ENCODE measurements at places on chromosomes 13 and 19.

DNA sequence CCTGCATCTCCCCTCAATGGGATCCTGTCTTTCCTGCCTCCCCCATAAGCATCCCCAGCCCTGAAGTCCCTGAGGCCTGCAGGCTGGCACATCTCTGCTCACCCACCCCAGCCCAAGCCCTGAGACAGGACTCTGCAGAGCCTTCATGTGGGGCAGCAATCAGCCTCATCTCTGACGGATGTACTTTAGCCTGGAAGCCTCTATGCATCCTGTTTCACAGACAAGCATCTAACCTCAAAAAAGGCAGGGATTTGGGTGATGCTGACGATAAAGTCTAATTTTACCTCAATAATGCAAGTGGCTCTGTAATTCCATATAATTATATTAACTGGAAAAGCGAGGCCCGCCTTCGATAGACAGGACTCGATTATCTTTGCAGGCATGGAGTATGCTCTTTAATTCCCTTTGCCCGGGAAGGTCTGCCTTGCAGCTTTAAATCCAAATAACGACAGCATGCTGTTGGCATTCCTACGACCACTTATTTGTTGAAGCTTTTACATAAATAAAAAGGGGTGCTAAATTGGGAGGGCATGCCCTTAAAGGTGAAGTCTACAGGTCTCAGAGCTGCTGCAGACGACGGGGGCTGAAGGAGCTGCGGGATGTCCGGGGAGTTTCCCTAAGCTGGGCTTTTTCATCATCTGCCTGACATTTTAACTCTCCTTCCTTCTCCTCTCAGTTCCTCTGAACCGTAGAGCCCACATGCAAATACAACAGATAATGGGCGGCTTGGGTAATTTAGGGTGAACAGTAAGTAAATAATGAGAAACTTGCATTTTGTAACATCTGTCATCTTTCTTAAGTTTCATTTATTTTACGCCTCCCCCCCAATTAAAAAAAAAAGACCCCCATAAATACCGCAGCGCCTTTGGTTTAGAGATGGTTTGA, 211.5 kb downstream of the URI1 start:
- DNase-seq = no peak

DNA sequence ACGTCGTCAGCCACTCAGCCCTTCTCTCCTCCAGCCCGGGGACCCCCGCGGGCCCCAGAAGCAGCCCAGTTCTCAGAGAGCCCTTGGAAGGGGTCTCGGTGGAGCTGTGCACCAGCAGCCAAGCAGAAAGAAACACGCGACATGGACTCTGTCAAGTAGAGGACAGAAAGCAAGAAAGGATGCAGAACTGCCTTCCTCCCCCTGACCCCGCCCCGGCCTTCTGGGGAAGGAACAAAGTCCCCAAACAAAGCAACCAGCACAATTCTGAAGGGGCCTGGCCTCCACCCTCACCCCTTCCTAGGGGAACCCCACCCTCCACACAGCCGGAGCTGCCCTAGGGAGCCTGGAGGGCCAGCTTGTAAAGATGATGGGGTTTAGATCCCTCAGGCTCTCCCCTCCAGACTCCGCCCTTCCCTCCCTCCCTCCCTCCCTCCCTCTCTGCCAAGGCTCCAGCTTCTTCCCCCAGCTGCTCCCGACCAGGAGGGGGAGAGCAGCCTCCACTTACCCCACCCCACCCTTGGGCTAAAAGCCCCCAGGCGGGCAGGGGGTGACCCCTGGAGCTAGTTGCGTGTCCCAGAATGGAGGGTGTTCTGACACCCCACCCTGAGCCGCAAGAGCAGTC, 7.8 kb downstream of the LYL1 start:
- no peak for DNase-seq

DNA sequence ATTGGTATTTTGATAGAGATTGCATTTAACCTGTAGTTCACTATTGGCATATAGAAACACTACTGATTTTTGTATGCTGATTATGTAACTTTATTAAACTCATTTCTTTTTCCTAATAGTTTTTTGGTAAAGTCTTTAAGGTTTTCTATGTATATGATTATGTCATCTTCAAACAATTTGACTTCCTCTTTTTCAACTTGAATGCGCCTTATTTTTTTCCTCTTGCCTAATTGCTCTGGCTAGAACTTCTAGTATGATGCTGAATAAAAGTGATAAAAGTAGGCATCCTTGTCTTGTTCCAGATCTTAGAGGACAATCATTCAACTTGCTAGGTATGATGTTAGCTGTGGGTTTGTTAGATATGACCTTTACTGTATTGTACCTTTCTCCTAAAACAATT, 1034.9 kb downstream of the PCDH9 start:
- no peak for DNase-seq

DNA sequence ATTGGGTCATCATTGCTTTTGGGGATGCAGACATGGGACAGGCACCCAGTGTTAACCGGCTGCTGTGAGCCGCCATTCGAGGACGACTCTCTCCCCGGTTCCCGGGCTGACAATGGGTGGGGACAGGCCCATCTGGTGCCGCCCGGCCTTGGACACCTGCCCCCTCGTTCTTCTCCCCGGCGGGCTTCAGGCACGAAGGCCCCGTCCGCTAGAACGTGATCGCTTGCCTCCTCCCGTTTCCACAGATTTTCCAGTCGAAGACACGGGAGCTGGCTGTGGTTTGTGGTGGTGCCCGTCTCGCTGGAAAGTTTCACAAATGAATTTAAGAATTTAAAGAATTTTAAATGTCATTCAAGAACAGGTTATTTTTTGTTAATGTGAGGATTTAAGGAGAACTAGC, 2.0 kb downstream of the PALM start:
- DNase-seq = no peak

DNA sequence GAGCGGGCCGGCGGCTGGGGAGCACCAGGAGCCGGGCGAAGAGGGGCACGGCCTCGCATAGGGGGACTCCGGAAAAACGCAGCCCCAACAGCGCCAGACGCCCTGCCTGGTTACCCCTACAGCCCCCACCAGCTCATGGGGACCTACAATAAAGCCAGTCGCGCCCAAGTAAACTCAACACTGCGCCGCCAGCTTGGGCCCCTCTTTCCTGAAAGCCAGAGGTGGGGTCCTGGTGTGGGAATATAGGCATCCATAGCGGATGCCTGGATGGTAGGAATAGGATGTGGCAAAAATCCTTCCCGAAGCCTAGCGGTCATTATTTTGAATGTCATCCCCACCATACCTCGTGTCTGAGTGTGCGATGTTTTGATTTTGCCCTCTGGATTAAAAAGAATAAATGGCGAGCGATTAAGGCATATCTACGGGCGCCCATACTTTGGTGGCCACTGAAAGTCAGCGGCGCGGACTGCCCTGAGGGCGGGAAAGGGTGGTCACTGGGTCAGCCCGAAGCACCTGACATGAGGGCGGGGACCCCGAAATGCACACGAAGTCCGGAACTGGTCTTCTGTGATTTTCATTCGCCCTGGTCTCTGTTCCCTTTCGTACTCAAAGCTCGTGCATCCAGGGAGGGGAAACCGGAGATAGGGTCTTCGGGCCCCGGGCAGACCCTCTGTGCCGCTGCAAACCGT, at the start of the genes NHLRC3 and PROSER1:
NHLRC3 (plus strand) TSS at position 577 of the 689 bp plus-strand sequence. CDS start 184 bp downstream, outside the sequence.
PROSER1 (minus strand) TSS at position 210 of the 689 bp plus-strand sequence. CDS start 847 bp downstream, outside the sequence.
- DNase-seq = peak; percentile 68

GRCh38 chr19:41408256-41408655, 10.6 kb downstream of the BCKDHA start:
- DNase-seq = no peak

DNA sequence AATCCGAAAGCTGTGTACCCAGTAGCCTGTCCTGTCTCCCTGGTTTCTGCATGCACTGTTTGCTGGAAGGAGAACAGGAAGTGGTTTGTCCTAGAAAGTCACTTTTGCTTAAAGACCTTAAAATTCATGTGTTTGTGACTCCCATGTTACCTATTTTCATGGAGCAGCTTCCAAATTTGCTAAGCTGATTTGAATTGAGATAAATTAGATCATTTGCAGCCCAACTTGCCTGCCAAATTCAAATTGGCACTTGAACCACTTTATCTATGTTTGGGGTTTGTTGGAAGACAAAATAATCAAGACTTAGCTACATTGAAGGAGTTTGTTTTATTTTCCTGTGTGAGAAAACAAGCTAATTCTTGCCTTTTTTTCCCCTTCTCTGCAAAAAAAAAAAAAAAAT, 532.5 kb downstream of the DIAPH3 start:
- no peak for DNase-seq

DNA sequence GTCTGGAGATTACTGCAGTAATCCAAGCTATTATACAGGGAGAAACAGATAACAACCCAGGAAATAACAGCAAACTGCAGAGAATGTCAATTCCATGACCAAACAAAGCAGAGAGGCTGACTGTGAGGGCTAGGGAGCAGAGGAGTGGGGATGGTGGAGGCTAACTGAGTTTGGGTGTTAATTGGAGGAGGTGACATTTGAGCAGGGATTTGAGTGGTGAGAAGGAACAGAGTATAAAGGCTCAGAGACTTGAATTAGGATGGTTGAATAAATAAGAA, 3.1 kb downstream of the DMAC2 start:
- DNase-seq = no peak

GRCh38 chr19:49217382-49217781, 59.8 kb downstream of the TRPM4 start:
- DNase-seq = no peak

DNA sequence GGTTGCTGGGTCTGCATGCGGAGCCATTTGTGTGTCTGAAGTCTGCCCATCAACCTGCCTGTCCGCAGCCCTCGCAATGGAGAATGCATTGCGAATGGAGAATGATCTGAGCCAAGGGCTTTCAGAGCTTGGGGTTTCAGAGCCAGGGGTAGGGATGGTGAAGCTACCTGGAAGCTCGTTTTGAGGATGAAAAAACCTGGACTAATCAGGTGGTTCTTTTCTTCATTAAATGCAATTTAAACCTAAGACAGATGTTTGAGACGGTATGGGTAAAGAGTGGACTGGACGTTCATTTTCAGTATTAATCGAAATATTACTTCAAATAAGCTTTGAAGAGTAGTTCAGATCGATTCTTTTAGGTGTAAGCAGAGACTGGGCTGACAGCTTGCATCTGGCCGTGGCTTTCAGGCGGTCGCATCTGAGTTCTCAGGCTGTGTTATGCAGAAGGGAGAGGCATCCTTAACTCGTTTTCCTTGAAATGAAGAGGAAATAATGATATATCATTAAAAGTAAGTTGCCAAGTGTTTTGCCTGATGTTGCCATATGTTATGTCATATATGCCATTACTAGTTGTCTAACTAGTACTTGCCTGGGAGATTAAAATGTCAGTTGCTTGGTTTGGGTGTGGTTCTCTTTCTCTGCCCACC, 801 bp downstream of the MCF2L start:
- DNase-seq = no peak

- DNase-seq = no peak
Observed at GRCh38 chr19:40805258-40805868, 6.4 kb downstream of the EGLN2 start.

DNA sequence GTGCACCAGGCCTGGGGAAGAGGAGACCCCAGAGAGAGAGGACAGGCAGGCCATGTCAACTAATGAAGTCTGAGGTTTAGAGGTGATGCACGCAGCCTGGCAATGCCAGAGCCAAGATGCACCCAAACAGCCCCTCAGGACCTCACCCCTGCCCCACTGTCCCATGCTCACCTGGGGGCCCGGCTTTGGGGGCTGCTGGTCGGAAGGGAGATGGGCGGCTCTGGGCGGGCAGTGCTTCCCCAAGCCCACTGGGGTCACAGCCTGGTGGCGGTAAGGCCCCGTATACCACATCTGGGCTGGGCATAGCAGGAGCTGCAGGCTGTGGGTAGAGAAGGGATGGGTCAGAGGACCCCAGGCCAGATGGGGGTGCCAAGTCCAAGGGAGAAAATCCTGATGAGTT, 8.6 kb upstream of the TMEM161A start:
- no peak for DNase-seq

- DNase-seq = no peak
Observed at GRCh38 chr19:55686311-55687050, 11.5 kb downstream of the EPN1 start.

DNA sequence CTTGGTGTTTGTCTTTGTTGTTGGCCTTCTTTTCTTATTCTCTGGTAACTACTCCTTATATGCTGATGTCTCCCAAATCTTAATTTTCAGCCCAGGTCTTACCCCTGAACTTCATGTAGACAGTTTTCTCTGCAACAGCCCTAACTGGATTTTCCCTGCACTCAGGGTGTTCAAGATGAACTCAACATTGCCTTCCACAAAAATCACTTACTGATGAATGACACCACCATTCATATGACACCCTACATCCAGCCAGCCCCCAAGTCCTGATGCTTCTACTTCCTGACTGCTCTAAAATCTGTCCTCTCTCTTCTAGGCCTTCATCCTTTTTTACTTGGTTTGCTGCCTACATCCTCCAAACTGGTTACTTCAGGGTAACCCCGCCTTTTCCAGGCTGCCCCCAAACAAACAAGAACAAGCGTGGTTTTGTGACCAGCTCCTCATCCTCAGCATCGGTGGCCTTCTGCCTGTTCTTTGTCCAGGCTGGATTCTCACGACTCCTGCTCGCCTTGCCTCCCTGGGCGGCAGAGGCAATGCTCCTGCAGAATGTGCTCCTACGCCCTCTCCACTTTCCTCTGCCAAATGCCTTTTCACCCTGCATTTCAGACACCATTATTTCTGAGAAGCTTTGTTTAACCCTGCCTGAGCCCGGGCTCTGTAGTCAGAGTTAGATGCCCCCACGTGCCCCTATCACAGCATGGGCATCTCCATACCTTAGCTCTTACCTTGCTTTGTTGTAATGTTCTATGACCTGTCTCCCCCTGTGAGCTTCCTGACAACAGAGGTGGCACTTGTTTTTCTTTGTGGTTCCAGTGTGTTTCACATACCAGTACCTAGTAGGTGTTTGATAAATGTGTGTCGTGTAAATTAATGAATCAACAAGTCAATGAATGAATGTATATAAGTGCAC, 61.8 kb downstream of the WDFY2 start:
- DNase-seq = no peak

GRCh38 chr13:45224176-45224575, 23.3 kb upstream of the KCTD4 start:
- no peak for DNase-seq

DNA sequence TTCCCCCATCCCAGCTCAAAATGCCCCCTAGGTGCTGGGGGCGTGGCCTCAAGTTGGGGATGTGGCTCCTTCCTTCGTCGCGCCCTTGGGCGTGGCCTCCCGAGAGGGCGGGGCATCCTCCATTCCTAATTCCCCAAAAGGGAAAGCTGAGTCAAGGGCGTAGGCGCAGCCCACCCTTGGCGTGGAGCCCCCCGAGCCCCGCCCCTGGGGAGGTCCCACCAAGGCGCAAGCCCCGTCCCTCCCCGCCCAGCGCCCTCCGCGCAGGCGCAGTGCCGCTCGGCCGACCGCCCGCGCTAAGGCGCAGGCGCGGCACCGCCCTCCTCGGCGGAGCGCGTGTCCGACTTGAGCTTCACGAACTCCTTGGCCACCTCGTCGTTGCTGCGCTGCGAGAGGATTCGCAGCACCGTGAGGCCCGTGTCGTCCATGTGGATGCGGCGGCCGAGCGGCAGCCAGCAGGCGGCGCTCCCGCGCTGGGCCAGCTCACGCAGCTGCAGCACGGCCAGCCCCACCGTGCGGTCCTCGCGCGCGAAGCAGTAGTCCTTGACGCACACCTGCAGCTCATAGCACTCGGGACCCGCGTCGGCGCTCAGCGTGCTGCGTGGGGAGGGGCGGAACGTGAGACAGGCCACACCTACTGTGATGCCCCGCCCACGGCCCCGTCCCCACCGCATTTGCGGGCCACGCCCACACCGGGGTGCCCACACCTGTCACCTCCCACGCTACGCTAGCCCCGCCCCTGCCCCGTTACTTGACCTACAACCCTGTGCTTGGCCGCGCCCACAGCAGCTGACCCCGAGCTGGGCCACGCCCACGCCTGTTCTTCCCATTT, 50.5 kb downstream of the COLGALT1 start:
- peak; percentile 79 for DNase-seq

- DNase-seq = no peak
Observed at GRCh38 chr13:37348916-37349643, 243.6 kb upstream of the CSNK1A1L start.

GRCh38 chr19:47239152-47239551, 8.2 kb upstream of the BBC3 start:
- no peak for DNase-seq

- DNase-seq = no peak
Observed at GRCh38 chr19:16750081-16750480, 30.4 kb downstream of the NWD1 start.
